ENCODE measurements at places on chromosomes 6 and 20.

DNA sequence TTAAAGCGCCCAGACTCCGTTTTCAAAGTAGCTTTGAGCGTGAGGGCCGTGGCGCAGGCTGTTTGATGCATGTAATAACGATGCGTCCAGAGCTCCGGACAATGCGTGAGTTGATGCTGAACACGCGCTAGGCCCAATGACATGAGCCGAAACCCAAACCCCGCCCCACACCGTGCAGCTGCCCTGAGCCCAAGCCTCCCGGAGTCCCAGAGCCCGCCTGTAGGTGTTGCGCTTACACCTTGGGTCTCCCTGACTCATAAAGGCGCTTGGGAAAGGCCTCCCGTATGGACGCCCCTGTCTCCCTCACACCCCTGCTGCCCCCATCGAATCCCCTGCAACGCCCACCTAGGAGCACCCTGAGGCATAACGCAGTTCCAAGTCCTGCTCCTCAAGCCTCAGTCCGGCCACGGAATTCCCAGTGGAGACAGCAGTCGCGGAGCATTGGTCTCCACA, 87.6 kb downstream of the ERMARD start:
- no peak for DNase-seq

GRCh38 chr6:26211963-26212362, 124.7 kb downstream of the HFE start:
- no peak for DNase-seq

GRCh38 chr20:63782521-63782971, 43.0 kb downstream of the SLC2A4RG start:
- no peak for DNase-seq

GRCh38 chr6:7727946-7728854, 2.3 kb downstream of the BMP6 start:
- DNase-seq: no peak

DNA sequence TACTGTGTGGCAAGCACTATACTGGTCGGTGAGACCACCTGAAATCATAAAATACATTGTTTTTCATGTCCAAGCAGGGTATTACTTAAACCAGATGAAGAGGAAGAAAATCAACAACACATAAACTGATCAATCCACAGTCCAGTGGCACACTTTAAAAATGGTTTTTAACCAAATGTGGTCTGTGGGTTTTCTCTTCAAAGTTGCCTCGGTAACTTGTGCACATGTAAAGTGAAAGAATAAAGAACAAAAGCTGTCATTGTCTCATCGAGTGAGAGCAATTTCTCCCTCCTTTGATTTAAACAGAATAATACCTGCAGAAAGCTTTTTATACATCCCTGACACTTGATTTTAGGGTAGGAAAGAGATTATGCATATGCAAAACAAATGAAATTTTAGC, 3.7 kb downstream of the FLRT3 start:
- no peak for DNase-seq

GRCh38 chr20:4008877-4009276, 6.5 kb downstream of the RNF24 start:
- no peak for DNase-seq

GRCh38 chr6:147509891-147510290, 1.4 kb downstream of the SAMD5 start:
- DNase-seq: no peak
